Stimulated activated CD4-positive, alpha-beta T cell treated with anti-CD3 and anti-CD28 coated beads, Interleukin-4, amount 100 ng/mL, for 4 hours (primary cell): ENCODE measurements at places on chromosomes 5 and 9.

DNA sequence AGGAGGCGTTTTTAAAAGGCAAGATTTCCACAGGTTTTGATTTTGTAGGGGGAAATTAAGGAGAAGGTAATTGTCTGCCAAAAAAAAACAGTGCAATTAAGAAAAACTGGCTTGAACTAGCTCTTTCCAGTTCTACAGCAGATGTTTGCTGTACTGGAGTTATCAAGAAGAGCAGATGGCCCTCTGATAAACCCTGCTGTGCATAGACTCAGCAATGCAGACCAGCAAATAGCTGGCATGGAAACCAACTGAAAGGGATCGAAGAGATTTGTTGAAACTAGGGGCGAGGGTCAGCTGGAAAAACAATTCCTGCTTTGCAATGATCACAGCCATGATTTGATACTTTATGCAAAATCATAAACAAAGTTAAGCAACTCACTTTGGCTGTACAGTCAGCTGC, 17.8 kb upstream of the BHMT start:
- DNase-seq, result no peak

DNA sequence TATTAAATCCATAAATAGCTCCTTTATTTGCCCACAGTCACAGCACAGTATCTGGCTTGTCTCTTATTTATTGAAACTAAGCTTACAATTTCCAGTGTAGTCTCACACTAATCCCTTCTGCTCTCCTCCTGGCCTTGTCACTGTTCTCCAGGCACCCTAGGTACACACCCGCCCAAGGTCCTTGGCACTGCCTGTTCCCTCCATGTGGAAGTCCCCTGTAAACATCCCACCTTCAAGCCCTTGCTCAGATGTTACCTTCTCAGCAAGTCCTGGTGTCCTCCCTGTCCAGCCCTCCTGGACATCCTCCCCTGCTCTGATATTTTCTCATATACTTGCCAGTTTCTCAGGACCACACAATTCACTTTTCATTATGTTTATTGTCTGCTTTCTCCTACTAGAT, 44.2 kb upstream of the CFAP157 start:
- no peak for DNase-seq

- DNase-seq, result no peak
These were observed 34.2 kb downstream of the NDUFS6 start for GRCh38 chr5:1835431-1835830.

DNA sequence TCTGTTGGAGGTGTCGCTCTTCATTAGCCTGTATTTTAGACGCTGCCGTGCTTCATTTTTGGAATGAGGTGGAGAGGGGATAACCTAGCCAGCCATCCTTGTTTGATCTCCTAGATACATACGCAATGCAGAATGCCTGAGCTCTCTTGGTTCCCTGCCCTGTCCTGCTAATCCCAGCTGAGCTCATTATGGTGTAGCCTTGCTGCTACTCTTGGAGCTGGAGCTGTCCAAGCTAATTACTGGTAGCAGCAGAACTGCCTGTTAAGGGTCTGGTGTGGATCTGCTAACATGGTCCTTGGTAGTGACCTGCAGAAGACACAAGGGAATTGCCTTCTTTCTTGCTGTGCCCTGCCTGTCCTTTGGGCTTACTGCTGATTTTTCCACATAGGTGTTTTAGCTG, 207.9 kb downstream of the CNTLN start:
- DNase-seq, result no peak

GRCh38 chr5:83095957-83096539, 18.7 kb downstream of the XRCC4 start:
- DNase-seq, result no peak

DNA sequence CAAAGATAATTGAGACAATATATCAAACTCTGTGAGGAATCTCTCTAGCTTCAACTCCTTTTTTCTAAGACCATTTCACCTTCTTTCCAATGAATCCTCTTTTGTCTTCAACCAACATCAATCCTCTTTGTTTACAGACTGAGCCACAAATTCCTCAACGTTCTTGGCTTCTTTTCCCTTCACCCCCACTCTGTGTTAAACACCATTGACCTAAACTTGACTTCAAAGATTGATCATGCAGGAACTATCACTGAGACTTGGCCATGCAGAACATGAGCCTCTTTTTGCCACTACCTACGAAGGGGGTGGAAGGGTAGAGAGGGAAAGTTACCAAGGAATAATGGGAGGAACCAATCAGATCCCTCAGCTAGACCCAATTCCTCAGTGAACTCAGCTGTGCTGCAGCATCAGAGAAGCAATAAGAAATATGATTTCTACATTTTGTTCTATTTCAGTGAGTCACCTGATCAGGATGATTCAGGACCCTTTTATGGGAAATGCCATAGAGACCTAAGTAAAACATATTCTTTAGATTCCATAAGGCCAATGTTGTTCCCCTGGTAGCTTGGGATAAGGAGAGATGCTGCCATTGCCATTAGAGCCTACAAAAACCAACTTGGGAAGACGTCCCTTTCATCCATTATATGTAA, 187.7 kb upstream of the RGMB start:
- no peak for DNase-seq

DNA sequence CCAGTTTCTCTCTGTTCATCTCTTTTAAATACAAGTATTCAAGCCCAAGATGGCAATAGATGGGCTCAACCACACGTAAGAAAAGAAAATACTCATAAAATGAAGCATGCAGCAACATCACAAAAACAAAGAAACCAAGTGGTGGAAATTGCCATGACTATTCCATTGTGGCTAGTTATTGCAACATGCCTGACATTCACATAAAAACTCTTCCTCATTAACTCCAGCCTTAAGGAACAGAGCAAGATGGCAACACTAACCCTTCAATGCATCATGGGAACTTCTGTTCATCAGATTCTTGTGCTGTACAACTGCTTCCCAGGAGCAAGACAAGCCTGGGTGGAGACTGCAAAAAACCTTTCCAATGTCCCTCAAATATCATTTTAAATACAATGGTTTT, 1.4 kb upstream of the GLIS3 start:
- no peak for DNase-seq

GRCh38 chr5:53355931-53356330, 124.5 kb upstream of the FST start:
- DNase-seq, result no peak

GRCh38 chr5:181054138-181054537, 14.1 kb downstream of the BTNL9 start:
- DNase-seq, result no peak

- no peak for DNase-seq
These were observed 17.4 kb downstream of the SLC12A2 start for GRCh38 chr5:128100860-128101557.

DNA sequence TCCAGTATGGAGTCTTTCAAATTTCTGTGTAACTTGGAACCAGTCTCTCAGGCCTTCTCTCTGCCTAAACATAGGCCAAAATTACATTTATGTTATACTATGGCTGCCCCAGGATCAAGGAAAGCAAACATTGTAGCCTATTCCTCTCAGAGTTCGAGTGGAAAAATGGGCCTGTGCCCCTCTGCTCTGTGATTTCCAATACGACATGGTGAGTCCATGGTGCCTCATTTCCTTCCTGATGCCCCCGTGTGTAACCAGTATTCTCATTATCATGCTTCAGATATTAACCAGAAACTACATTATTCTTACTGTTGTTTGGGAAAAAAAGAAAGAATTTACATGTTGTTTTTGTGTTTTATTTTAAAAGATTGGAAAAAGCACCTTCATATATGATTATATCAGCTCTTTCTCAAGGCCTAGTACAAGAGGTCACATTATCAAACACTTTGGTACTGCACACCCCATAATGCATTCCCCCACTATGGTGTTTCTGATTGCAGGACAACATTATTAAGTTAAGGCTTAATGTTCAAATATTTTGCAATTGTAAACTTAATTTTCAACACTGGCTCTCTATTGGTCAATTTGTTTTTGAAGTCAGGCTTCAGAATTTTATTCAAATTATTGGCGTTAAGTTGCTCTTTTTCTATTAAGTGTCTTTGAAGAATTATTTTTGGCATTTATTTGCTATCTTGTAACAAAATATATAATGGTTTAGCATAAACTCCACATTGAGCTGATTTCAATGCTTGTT, 151.8 kb upstream of the SLC27A6 start:
- DNase-seq, result no peak

DNA sequence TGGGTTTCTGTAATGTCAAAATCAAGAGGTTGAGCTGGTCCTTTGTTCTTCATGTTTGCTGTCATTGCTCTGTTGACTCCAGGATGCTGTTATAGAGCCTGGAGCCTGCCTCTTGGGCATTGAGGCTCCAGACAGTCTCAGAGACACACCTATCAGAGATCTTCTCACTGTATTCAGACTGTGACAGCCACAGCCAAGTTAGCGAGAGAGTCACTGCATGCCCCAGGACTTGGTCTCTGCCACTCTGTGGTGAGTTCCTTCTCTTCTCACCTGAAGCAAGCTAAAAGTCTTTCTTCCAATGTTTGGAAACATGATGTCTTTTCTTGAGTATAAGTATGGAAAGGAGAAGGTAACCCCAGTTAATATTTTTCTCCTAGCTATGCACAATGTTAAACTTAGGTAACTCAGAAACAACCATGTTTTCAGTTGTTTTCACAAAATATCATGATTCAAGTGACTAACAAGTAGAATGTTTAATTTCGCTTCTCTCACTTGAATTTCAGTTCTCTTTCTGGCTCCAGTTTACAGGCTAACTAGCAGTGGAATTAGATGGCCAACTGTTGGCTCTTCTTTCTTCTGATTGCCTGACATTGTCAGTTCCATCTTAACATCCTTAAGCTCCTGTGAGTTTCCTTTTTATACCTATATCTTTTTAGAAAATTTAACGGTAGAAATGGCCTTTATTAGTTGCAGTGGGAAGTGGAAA, 20.6 kb upstream of the ZFYVE16 start:
- DNase-seq, result no peak

DNA sequence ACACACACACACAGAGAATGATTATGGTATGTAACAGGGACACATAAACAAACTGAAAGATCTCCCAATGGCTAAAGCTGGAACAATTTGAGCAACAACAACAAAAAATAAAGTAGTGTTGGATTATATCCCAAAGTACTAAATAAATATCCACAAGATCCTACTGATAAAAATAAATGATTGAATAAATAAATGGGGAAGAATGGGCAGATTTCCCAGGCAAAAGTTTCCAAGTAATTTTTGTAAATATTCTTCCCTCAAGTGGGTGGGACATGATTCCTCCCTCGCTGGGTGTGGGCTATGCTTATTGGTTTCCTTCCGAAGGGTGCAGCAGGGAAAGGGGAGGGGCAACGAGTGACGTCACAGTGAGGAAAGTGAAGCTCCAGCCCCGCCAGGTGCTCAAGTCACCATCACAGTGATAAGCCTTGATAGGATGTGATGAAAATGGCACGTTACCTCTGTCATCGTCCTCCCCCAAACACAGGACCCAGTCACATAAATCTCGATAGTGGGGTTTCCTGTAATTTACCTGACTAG, 295.3 kb downstream of the DRD1 start:
- DNase-seq, result no peak

GRCh38 chr5:67774267-67774552, 441.3 kb upstream of the PIK3R1 start:
- no peak for DNase-seq

DNA sequence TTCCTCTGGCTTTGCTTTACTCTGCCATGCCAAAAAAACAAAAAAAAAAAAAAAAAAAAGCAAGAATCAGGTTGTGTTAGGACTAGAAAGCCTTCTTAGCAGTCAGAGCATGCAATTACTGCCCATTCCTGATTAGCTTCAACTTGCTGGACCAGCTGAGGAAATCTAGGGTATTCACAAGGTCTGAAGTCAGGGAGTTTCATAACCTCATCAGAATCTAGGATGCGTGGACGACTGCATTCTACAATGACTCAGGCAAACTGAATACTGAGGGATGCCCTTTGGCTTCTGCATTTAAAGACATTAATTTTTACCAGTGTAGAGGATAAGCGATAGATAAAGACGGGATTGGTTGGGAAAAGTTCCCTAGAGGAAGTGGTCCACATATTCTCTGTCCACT, 39.2 kb upstream of the SHOC1 start:
- no peak for DNase-seq

GRCh38 chr5:79416499-79416898, 97.4 kb downstream of the HOMER1 start:
- DNase-seq, result no peak

DNA sequence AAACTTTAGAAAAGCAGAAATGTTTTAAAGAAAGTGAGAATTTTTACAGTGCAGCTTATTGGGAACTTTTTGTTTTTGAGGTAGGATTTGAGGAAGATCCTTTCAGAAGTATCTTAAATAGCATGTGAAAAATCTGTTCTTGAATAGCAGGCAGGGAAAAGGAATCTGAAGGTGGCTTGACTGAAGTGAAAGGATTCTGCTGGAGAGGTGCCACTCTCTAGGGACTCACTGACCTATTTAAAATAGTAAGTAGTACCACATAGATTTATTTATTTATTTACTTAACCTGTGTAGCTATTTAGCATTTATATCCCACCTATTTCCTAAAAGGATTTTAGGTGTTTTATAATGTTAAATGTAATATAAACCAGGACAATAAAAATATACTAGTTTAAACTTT, 69.1 kb downstream of the NIPBL start:
- no peak for DNase-seq

- no peak for DNase-seq
These were observed 1.2 kb upstream of the NSD1 start for GRCh38 chr5:177132136-177133095.

DNA sequence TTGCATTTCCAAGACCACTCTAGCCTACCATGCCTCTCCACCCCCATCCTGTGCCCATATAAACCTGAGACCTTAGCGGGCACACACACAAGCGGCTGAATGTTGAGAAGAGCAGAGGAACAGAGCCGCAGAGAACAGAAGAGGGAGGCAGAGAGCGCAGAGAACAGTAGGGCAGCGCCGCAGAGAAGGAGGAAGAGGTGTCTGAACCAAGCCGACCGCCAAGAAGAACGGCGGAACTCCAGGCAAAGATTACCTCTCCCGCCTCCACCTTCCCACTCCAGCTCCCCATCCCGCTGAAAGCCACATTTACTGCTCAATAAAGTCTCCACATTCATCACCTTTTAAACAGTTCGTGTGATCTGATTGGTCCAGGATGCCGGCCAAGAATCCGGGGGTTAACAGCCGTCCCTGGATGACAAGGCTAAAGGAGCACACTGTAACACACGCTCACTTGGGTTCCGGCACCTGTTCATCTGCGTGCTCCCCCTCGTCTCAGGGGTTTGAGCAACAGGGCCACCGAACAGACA, 33.2 kb downstream of the GRIN3A start:
- DNase-seq, result peak; percentile 7

DNA sequence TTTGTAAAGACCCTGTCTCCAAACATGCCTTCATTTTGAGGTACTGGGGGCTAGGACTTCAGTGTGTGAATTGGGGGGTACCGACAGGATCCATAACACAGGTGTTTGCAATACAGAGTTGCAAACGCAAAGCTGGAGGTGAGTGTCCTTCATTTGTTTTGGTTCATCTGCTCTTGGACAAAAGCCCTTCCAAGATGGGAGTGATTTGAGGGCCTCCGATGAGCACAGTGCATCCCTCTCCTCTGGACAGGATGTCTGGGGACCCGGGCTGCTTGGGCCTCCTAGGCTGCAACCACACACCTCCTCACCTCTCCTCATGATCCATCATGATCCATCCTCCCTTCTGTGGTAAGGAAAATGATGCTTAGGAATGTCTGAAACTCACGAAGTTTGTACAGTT, 23.8 kb downstream of the FGD3 start:
- DNase-seq, result no peak

GRCh38 chr5:97836816-97837215, 653.8 kb upstream of the RIOK2 start:
- DNase-seq, result no peak

- DNase-seq, result no peak
These were observed 117.8 kb upstream of the SPIN1 start for GRCh38 chr9:88270413-88270812.

- DNase-seq, result no peak
These were observed 22.5 kb downstream of the ZNF462 start for GRCh38 chr9:106885451-106885850.

GRCh38 chr5:177116631-177117373, 16.8 kb upstream of the NSD1 start:
- peak; percentile 84 for DNase-seq
